Fibroblast of skin of abdomen (primary cell): ENCODE measurements at places on chromosomes 2 and 18.

DNA sequence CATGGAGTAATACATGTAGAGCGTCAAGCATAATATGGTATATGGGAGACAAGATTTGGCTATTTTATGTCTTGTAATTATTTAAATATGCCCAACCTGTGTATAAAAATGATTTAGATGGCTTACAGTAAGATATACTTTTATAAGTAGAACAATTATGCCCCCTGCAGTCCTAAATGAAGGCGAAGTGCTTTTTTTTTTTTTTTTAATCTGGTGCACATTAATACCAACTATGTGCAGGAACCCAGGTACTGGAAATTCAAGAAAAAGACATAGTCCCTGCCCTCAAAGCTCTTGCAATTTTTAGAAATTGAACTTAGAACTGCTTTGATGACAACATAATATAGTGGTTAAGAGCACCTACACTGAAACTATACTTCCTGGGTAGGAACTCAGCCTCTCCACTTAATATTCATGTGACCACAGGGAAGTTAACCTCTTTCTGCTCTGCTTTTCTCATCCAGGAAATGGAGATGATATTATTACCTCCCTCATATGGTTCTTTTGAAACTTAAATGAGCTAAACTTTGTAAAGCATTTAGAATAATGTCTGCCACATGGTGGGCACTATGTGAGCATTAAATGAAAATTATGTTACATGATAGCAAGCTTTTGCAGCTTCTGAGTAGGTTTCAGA, 38.1 kb downstream of the AFTPH start:
- DNase-seq, result peak; percentile 28

DNA sequence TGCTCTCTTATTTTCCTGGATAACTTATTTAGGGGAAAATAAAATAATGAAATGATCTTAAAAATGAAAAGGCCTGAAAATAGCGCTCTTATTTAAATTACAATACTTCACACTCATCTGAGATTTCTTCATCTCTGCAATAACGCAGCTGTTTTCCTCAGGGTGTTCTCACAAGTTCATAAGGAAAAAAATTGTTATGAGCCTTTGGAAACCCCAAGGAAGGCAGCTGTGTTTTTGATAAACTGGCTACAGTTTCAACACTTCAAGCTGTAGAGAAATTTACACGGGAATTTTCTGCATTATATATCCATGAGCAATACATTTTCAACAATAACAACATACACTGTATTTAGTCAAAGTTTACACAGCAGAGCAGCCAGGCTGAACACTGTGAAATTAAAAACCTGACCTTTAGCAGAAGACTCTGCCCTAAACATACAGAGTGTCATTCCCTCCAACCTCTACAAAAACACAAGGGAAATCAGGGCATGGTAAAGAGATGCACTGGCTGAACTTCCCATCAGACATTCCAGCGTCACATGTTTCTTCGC, 959.6 kb downstream of the SLC4A3 start:
- peak; percentile 6 for DNase-seq

GRCh38 chr2:236857246-236857645, 228.4 kb upstream of the COPS8 start:
- no peak for DNase-seq

DNA sequence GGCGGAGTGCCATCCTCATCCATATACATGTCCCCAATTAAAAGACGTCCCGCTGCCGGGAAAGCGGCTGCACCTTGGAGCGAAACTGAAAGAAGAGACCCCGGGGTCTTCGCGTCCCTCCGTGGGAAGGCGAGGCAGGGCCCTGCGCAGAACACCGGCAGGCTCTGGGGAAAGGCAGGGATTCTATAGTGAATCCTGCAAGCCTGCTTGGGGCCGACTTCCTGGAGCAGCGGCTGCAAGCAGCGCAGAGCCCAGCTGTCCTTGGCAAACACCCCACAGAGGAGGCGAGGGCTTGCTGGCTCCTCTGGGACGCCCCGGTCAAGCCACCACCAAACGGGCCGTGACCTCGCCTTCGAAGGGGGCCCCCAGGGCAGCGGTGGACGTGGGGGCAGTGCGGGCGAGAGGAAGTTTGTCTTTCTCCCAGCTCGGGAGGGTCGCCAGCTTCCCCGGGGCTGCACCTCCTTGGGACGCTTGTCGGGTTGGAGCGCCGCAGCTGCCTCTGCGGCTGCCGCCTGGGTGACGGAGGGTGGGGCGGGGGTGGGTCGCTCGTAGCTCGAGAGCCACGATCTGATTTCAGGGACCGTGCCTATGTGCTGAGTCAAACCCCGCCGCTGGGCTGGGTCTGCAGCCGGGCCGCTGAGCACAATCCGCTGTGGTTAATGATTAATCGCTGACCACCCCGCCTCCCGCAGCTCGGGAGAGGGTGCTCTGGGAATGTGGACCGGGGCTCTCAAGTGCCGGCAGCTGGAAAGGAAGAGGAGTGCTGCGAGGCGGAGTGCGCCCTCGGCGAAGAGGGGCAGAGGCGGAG, 486 bp upstream of the GPR39 start:
- DNase-seq, result peak; percentile 98

DNA sequence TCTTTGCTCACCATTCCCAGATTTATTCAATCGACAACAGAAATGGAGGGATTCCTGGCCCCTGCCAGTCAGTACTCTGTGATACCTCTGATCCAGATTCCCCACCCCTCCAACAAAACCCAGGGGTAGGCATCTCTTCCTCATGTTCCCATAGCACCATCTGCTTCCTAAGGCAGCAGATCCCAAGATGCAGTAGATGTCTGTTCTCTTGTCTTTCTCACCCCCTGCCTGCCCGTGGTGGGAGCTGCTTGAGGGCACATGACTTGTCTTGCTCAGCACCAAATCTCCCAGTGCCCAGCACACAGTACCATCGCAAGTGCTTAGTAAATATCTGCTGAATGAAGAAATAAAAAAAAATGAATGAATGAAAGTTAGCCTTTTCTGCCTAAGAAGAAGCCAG, 98.2 kb downstream of the ZBTB7C start:
- no peak for DNase-seq

- no peak for DNase-seq
Observed at GRCh38 chr18:25137197-25137472, 214.8 kb downstream of the ZNF521 start.

- no peak for DNase-seq
Observed at GRCh38 chr18:23772327-23773024, 83.2 kb downstream of the LAMA3 start.

GRCh38 chr18:23384778-23385736, 68.0 kb upstream of the RIOK3 start:
- DNase-seq, result no peak

- no peak for DNase-seq
Observed at GRCh38 chr18:70576276-70577022, 287.6 kb downstream of the SOCS6 start.

DNA sequence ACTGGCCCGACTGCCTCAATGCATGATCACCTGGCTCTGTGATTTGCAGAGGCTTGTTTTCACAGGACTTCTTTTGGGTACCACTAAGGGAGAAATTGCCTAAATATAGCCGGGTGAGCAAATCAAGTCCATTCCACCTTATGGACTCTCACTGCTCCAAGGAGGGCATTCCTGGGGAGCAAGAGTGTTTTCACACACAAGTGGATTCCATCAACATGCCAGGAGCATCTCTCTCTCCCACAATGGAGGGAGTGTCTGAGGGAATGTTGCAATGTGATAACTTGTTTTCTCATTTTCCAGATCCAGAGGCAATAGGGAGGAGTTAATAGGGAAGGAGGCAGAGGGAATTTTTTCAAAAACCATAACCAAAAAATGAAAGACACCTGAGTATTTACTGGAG, 250.7 kb downstream of the SATB2 start:
- DNase-seq, result no peak

DNA sequence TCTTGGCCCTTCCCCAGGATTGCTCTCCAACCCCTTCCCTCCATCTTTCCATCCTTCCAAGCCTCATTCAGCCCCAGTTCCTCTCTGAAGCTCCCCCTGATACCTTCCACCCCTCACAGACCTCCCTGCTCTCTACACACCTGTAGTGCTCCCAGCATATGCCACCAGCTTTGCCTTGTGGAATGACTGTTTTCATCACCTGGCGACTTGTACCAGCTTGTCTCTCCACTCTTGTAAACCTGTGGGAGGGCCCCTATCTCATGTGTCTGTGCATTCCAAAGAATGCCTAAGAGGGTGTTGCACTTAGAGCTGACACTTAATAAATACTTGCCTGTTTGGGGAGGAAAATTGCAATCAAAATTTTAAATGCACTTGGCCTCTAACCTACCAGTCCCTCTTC, 198.7 kb downstream of the BCL11A start:
- no peak for DNase-seq

- no peak for DNase-seq
Observed at GRCh38 chr2:3268705-3269029, 109.0 kb downstream of the EIPR1 start.

GRCh38 chr2:173175222-173175621, 99.6 kb downstream of the MAP3K20 start:
- no peak for DNase-seq

DNA sequence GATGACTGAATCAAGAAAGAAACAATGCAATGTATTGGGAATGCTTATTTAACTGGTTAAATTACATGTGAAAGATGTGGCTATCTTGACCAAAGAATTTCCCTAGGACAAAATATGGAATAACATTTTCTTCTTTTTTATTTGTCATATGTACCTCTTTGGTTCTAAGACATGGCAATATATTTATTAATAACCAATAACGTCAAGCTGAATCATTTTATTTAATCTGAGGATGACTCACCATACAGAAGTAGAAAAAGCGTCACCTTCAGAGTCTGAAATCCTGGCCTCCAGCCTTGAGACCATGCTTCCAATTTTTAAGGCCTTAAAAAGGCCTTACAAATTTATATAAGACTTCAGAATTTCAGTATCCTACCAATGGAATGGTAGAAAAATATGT, 1464.9 kb downstream of the SUCLG1 start:
- no peak for DNase-seq

DNA sequence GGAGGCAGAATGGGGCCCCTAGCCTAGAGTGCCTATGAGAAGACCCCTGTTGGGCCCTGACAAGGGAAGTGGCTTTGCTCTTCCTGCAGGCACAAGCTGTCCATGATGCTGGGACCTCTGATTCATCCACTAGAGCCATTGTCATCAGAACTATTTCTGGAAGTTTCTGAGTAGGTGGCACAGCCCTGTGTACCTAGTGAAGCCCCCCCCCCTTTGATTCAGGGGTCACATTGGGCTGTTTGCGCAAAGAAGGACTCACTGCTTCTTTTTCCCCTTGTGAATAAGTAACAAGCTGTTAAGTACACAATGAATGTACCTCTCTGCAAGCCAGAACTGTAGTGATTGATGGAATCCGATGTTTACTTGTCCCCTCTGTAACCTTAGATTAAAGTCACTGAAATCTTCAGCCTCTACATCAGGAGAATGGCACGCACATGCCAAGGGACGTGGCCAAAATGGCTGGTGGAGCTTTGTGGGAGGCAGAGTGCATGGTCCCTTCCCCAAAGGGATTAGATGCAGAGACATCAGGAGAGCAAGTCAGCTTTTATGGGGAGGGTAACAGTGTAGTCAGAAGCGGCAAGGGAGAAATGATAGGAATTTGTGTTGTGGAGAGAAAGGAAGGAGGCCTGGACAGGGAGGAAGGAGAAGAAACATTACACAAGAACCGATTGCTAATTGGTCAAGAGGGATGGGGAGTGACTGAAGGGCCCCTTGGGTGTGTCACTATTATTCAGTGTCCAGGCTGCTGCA, 267.6 kb upstream of the RAB12 start:
- DNase-seq, result peak; percentile 83

- no peak for DNase-seq
Observed at GRCh38 chr2:50443288-50443687, 588.6 kb downstream of the NRXN1 start.

GRCh38 chr2:133248264-133248663, 320.0 kb downstream of the NCKAP5 start:
- no peak for DNase-seq
